ENCODE measurements at places on chromosomes 3 and 15.
A peak's percentile ranks its signal among the peaks of the same experiment; 100 is the strongest.

DNA sequence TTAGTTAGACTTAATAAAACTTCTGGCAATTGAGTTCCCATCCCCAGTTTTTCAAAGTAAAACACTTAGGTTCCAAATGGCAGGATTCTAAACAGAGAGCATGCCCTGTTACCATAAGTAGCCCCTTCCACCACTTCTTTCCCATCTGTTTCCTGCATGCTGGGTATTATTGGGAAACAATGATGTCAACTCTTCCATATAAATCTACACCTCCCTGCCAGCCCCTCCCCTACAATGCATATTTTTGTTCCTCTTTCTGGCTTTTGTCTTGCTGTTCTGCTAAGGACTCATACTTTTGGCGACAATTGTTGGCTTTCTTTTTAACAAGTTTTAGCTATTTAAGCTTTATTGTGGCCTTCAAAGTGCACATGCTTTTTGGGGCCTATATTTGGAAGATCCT, 11.1 kb downstream of the ARHGAP31 start:
- no peak for DNase-seq

- no peak for DNase-seq
Measured at GRCh38 chr15:81161160-81161673, 27.1 kb downstream of the CFAP161 start.

GRCh38 chr15:99053380-99054024, 45.9 kb upstream of the PGPEP1L start:
- DNase-seq: no peak

GRCh38 chr3:35787936-35788335, 148.6 kb downstream of the ARPP21 start:
- no peak for DNase-seq

DNA sequence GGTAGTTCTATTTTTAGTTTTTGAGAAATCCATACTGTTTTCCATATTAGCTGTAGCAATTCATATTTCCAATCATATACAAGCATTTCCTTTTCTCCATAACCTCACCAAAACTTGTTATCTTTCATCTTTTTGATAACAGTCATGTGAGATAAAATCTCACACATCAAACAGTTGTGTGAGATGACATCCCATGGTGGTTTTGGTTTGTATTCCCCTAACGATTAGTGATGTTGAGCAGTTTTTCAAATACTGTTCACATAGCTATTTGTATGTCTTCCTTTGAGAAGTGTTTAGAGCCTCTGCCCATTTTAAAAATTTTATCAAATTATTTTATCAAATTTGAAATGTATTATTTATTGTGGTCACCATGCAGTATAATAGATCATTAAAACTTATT, 50.4 kb downstream of the FAM227B start:
- no peak for DNase-seq

DNA sequence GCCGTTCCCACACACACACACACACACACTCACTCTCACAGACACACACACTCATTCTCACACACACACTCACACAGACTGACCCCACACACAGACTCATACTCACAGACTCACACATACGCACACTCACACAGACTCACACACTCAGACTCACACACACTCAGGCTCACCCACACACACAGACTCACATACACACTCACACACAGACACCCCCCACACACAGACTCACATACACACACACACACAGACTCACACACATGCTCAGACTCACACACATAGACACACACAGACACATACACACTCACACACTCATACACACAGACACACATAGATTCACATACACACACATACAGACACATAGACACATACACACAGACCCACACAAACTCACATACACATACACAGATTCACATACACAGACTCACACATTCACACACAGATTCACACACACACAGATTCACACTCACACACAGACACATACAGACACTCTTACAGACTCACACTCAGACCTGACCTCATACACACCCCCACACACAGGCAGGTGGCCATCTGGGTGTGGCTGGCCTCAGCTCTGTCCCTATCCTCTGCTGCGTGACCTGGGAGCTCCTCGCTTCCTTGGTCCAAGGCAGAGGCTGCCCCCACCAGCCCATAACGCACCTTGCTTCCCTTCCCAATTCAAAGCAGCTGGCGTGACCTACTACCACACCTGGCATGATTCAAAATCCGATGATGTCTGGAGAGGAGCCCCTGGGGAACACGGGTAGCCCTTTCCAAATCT, 1.9 kb downstream of the C3orf22 start:
- no peak for DNase-seq

DNA sequence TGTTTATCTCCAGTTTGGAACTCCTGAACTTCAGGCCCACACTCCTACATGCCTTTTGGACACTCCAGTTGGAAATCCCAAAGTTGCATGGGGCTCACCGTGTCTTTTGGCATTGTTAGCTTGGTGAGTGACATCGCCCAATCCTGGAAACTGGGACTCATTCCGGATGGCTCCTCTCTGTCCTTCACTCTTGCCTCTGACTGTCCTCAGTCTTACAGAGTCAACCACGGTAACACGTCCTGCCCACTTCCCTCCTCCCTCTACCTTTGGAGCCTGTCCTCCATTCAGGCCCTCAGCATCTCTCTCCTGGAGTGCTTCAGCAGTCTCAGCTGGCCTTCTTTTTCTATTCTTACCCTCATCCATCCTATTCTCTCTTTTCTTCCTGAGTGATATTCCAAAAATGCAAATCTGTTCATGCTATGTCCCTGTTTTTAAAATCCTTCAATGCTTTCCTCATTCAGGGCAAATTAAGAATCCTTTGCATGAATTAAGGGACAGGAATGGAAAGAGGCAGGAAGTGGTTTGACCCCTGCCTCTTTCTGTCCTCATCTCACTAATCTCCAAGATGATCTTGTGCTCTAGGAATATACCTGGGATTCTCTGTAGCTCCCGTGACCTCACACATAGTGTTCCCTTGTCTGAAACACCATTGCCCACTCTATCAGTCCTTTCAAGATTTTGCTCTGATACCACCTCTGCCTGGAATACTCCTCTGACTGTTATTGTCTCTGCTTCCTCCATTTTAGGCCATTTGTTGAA, 42.5 kb downstream of the LPP start:
- DNase-seq: no peak

DNA sequence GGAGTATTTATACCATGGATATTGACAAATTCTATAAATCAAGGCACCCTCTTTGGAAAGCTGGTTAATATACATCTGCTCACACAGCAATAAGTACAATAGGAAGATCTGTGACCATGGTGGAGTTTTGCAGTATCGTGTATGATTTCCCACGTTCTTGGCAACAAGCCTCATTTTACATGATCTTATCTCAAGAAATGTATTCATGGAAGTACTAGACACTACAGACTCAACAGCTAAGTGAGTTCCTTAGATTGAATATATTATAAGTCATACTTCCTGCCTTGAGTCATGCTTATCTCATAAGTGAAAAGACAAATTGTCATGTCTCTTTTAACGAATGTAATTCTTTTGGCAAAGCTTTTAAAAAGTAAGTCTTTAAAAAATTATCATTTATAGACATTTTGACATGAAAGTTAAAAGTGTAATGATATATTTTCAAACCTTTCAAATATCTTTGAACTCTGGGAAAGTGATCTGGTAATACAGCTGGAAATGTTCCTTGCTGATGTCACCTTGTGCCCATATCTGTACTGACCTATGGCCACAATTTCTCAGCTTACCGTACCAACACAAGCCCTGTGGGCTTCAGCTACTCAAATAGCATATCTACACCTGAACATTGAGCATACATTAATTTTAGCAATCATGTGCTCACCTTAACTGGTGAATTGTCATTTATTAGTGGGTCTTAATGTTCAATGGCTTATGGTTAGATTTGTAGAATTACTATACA, 130.3 kb upstream of the TMC3 start:
- no peak for DNase-seq

DNA sequence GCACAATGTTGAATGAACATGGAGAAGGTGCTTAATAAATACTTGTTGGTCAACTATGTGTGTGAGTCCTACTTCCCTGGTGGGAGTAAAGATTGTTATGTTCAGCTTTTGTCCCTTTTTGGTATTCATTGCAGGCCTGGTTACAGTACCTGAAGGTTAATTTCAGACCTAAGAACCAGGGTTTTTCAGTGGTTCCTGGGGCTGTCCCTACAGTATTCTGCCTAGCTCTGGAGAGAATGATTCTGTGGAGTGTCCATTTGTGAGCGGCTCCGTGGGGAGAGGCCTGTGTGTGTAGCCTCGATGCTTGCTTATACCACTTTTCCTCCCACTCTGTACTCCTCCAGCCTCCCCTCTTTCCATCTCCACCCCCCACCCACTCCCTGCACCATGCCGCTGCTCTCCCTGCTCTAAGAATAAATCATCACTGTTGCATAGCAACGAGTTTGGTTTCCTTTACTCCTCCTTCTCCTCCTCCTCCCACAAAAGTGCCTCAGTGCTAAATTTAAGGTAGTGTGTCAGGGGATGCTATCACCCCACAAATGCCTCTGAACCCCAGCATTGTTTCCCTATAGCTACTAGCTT, 150.6 kb upstream of the ROPN1 start:
- no peak for DNase-seq

GRCh38 chr3:153051427-153052095, 110.5 kb upstream of the RAP2B start:
- DNase-seq: no peak

GRCh38 chr15:80523746-80524145, 119.6 kb downstream of the ARNT2 start:
- no peak for DNase-seq

DNA sequence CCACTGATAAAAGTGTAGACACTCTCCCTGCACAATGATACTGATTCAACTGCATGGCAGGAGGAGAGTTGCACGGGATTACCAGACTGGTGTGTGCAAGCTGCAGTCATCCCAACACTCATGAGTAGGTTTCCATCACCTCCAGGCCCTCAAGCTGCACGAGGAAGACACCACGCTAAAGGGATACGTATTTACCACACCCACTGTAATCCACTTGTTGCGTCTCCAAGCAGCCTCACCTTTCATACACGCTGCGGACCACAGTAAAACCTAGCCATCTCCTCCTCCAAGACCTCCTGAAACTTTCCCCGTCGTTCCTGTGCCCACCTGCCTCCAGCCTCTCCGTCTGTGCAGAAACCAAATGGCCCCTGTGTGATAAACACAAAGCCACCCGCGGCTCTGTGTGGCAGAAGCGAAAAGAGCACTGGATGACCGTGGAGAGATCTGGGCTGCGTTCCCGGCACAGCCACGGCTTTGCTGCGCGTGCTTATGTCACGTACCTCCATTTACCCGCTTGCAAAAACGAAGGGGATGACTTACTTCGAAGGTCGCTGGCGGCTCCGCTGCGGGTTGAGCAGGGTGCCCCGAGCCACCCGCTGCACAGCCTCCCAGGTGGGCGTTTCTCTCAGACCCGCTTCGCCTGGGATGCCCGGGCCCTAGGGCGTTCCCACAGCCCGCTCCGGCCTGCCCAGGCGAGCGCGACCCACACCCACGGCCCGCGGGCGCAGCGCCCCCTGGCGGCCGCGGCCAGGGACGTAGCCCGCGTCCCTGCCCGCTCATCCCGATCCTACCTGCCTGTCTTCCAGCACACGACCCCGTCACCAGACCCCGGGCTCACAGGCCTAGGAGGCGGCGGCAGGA, 643 bp downstream of the ABCC5 start:
- peak; percentile 79 for DNase-seq

DNA sequence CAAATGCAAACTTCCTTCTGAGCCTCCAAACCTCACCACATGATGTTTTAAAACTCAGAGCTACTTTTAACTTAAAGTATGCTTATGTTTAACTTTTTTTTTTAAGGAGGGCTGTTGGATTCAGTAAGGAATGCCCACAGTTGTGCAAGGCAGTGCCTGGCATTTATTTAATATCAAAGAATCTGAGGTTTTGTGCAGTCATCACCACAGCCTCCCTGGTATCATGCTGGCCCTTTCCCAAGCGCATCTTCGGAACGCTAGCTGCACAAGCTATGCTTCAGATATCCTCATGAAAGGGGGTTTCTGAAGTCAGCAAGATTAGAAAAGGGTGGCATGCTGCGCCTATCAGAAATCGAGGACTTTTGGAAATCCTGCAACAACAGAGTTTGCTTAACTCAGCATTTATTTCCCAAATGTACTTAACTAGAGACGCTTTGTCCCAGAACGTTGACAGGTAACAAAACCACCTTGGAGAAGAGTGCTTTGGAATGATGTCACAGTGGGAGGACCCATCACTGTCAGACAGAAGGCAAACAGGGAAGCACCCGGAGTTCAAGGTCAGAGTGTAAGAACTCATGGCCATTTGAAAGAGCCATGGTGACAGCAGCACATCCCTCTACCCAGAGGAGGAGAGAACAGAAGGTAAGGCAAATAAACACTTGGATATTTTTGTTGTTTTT, 120.2 kb upstream of the IGF1R start:
- no peak for DNase-seq

DNA sequence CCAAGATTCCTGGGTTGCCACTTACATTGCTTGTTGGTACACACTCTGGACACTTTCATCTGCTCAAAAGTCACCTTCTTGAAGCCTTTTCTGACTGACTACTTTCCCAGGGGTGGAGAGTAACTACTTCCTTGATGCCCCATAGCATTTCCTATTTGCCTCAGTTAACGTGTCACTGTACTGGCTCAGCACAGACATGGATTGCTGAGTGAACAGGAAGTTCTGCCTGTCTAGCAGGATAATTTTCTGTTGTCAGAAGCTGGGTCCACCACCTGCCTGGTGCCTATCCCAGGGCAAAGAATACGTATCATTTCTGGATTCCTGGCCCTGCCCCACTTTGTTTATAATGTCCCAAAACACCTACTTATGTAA, 15.3 kb upstream of the ABHD17C start:
- no peak for DNase-seq

GRCh38 chr3:62955126-62955525, 79.9 kb upstream of the CADPS start:
- DNase-seq: no peak

- DNase-seq: no peak
Measured at GRCh38 chr3:84946240-84946639, 12.5 kb upstream of the CADM2 start.

DNA sequence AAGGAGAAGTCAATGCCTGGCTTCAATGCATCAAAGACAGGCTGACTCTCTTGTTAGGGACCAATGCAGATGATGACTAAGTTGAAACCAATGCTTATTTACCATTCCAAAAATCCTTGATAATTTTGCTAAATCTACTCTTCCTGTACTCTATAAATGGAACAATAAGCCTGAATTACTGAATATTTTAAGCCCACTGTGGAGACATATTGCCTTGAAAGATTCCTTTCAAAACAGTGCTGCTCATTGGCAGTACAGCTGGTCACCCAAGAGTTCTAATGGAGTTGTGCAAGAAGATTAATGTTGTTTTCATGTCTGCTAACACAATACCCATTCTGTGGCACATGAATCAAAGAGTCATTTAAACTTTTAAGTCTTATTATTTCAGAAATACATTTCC, 181.0 kb upstream of the CBLB start:
- DNase-seq: no peak

DNA sequence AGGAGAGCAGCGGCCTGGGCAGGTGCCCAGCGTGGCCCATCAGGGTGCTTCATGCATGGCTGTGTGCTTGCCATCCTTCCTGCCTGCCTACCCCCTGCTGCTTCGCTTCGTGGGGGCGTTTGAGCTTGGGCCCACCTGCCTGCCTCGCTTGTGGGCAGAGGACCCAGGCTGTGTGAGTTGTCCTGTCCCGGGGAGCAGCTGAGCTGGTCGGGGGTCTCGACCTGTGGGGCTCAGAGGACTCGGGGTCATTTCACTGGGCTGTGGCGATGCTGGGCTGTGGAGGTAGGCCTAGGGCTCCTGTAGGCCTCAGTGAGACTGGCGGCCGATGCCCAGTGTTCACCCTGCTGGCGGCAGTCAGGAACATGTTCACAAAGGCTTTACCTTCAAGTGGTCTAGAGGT, 12.1 kb upstream of the STAB1 start:
- DNase-seq: no peak
